ENCODE measurements at places on chromosomes 1 and 21. TPM values are rescaled to one million over a fixed set of nuclear protein-coding genes. Genes with fewer than 3 reads are reported as not detected.

ATP6V1G3 gene
- not detected for total RNA-seq

RPS6KC1 gene
- 23.4 TPM for total RNA-seq

CLCA1 gene
- total RNA-seq: not detected

MYBPH gene
- not detected for total RNA-seq

MNDA gene
- not detected for total RNA-seq

APP gene
- total RNA-seq: 1,032 TPM

CHAF1B gene
- 2.1 TPM for total RNA-seq

ITLN2 gene
- total RNA-seq: 0.18 TPM

FAM131C gene
- 0.09 TPM for total RNA-seq

SFN gene
- total RNA-seq: not detected

IL10 gene
- total RNA-seq: not detected

ZNF326 gene
- 8.0 TPM for total RNA-seq

UMODL1 gene
- not detected for total RNA-seq

BCAR3 gene
- total RNA-seq: 52.0 TPM

TENT5C gene
- total RNA-seq: 0.09 TPM

WNT4 gene
- total RNA-seq: 0.09 TPM

MATN1 gene
- total RNA-seq: not detected

PDE9A gene
- 0.38 TPM for total RNA-seq

KIF17 gene
- 1.4 TPM for total RNA-seq

BCL10 gene
- 53.1 TPM for total RNA-seq

All from endothelial cell of coronary artery (primary cell).